ENCODE measurements at places on chromosomes 16 and 17.
A peak's percentile ranks its signal among the peaks of the same experiment; 100 is the strongest.

DNA sequence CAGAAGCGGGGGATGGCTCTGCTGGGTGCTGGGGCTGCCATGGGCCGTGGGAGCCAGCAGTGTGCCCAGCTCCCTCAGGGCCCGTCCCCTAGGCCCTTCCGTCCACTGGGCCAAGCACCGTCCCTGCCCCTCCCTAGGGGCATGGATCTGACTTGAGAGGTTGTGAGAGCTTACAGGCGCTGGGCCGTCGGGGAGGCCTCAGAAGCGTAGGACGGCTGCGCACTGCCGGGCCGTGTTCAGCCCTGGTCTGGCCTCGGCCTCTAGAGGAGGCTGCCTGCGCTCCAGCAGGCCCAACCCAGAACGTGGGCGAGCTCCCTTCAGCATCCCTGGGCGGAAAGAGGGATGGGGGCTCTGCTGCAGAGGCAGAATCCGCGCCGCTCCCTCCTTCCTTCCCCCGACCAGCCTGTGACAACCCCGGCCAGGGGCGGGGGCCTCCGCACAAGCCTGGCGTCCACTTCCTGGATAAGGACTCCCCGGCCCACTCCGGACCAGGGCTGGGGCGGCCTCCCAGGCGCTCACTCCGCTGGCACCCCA, 685 bp upstream of the MPG start:
- DNase-seq, result peak; percentile 77

- DNase-seq, result no peak
Measured at GRCh38 chr16:58280846-58281301, 14.0 kb downstream of the PRSS54 start.

DNA sequence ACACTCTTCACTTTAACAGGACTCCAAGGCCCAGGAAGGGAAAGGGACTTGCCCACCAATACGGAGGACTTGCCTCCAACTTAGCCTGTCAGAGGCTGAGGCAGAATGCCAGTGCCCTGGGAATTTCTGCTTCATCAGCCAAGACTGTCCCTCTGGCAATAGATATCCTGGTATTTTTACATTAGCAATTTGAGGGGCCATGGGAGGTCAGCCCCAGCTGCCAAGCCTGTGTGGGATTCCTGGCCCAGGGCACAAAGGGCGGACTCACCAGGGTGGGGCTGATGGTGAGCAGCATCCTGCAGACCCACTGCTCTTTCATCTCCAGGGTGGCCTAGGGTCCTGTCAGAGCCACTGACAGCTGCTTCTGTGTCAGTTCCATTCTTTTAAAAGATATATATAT, 78.3 kb upstream of the CIBAR2 start:
- DNase-seq, result peak; percentile 45

DNA sequence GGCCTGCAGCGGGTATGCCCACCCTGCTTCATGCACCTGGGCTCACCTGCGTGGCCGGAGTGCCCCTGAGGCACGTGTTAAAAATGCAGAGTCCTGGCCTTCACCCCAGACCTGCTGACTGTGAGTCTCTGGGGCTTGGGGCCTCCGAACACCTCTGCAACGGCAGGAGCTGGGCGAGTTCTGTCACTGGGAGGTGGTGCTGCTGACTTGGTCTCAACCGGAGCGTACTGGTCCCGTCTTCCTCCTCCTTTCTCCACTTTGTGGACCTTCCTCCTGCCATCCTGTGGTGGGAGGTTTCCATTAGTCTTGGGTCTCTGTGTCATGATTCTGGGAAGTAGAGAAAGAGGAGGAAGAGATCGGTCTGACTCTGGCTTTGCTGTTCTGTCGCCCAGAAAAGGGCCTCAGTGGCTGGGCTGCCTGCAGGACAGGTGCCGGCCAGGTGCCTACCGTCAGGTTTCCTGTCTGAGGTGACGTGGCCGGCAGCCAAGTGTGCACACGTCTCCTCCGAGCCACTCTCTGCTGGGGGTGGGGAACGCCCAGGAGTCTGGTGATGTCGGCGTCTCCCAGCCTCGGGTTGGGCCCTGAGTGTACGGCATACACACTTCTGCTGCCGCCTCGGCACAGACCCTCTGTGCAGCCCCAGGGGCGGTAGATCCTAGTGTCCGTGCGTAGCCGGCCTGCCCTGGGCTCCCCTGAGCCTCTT, 6.9 kb downstream of the TSC2 start:
- DNase-seq, result no peak

DNA sequence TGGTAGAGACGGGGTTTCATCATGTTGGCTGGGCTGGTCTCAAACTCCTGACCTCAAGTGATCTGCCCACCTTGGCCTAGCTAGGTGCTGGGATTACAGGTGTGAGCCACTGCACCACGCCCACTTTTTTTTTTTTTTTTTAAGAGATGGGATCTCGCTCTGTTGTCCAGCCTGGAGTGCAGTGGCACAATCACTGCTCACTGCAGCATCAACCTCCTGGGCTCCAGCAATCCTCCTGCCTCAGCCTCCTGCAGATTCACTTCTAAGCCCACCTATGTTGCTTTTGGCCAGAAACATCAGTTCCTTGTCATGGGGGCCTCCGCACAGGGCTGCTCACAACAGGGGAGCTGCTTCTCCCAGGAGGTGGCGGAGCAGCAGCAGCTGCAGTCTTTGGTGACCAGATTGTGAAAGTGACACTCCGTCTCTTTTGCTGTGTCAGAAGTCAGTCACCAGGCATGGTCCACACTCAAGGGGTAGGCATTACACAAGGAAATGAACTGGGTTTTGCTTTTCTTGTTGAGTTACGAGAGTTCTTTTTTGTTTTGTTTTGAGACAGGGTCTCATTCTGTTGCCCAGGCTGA, 4.5 kb upstream of the NME4 start:
- no peak for DNase-seq

DNA sequence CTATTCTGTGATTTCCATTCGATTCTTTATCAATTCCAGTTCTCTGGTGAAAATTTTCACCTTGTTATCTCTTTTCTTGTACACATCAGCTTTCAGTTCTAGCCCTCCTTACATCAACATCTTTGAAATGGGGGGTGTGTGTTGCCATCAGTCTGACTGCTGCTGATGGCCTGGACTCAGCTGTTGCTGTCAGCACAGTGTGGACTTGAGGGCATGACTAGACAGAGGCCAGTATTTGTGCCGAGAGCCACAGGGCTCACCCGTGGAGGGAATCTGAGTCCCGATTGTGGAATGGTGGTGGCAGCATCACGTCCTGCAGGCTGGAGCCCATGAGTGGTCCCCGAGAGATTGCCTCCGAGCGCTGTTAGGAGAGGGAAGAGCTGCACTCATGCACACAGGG, 114.2 kb downstream of the RPTOR start:
- no peak for DNase-seq

DNA sequence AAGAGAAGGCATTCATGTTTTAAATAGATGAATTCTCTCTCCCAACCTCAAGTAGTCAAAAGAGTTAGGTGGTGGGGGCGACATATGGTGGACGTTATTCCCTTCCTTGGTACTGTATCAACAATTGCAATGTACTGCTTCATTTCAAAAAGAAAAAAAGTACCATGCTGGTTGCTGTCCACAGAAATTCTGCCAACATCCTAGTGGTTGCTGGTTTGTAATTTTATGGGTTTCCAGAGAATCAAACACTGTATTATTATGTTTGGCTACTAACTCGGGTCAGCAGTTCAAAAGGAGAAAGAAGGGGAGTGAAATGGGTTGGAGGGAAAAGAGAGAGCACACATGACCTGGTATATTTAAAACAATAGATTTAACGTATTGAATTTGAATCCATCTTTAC, 61.1 kb upstream of the KCNJ16 start:
- DNase-seq, result no peak

- no peak for DNase-seq
Measured at GRCh38 chr17:47265983-47266541, 12.4 kb downstream of the ITGB3 start.

- peak; percentile 64 for DNase-seq
Measured at GRCh38 chr17:12256380-12256995, 235.8 kb downstream of the MAP2K4 start.

- DNase-seq, result peak; percentile 79
Measured at GRCh38 chr16:31451681-31452351, 7.5 kb upstream of the ARMC5 start.

GRCh38 chr17:35069311-35069710, 5.8 kb upstream of the RFFL start:
- no peak for DNase-seq

DNA sequence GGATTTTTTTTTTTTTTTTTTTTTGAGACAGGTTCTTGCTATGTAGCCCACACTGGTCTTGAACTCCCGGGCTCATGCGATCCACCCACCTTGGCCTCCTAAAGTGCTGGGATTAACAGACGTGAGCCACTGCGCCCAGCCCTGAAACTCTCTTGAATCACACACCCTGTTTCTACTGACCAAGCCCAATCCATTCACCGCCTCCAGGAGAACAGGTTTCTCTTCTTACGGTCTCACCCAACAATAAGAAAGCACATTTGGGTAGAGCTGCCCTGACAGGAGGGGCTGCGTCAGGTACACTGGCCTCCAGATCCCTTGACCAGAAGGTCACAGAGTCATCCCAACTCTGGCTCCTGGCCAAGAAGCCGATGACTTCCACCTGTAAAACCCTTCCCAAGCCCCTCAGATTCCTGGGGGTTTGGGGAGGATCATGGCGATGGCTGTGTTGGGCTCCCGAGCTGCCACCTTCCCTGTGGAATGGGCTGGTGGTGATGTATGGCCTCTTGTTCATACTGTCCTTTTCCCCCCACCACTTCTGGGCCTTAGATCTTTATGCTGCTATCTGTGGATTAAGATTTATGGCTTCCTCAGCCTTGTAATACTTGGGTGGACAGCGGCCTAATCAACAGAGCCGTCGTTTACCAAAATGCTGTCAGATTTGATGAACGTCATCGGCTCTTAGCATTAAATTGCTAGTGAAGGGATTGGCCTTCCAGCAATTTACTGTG, 89.1 kb downstream of the KATNIP start:
- DNase-seq, result no peak

DNA sequence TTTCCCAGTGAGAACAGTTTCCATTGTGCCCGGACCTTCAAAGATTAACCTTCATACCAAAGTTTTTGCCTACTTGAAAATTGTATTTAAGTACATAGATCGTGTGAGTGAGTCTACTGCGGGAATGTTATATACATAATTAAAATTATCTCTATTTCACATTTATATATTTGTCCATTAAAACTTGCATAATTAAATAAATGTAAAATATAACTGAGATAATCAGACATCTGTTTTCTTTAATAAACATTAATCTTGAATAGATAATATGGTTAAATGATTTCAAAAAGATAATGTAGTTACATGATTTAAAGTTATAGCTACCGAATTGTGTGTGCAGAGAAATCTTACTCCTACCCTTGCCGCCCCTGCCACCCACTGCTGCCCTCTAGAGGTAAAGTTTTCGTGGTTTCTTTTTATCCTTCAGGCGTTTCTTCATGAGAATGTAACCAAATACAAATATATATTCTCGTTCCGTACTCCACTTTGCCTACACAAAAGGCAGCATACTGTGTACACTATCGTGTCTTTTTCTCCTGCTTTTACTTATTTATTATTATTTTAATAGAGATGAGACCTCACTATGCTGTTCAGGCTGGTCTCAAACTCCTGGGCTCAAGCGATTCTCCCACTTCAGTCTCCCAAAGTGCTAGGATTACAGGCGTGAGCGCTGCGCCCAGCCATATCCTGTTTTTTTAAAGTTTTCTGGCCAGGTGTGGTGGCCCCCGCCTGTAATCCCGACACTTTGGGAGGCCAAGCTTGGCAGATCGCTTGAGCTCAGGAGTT, 35.6 kb downstream of the RPA1 start:
- DNase-seq, result no peak

Data from neural progenitor cell (in vitro differentiated cells).